SJSA1 (cell line): ENCODE measurements at places on chromosomes 2 and 18. TPM values are rescaled to one million over a fixed set of nuclear protein-coding genes. Genes with fewer than 3 reads are reported as not detected.

DNA sequence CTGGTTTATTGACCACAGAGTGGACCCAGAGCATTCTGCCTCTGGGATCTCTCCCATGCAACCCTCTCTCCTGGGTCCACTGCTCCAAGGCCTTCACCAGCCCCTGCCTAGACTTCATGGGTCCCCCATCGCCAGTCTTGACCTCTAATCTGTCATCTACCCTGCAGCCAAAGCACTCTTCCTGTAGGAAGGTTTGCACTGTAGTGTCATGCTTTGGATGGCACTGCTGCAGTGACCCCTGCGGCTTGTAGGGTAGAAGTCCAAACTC is 41.7 kb downstream of the MYO7B start:
- H3K4me3 ChIP-seq, result no peak overlapping the region
- H3K27me3 ChIP-seq, result no peaks in the 10 kb centered on the region
- no peaks in the 10 kb centered on the region for H3K36me3 ChIP-seq
- H3K4me1 ChIP-seq, result no peaks in the 10 kb centered on the region; the same call in 1 of the 2 replicates
- no peak for DNase-seq
- H3K27ac ChIP-seq, result no peak overlapping the region

CDKL4 gene
- total RNA-seq, result 0.34 and 0.85 TPM in 2 replicates

DNA sequence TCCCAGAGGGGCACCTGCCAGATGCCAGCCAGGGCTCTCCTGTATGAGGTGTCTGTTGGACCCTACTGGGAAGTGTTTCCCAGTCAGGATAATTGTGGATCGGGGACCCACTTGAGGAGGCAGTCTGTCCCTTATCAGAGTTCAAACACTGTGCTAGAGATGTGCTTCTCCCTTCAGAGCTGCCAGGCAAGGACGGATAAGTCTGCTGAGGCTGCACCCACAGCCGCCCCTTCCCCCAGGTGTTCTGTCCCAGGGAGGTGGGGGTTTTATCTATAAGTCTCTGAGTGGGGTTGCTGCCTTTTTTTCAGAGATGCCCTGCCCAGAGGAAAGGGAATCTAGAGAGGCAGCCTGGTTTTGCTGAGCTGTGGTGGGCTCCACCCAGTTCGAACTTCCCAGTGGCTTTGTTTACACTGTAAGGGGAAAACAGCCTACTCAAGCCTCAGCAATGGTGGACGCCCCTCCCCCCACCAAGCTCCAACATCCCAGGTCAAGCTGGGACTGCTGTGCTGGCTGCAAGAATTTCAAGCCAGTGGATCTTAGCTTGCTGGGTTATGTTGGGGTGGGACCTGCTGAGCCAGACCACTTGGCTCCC is 324.0 kb upstream of the SETBP1 start:
- H3K27me3 ChIP-seq, result no peaks in the 10 kb centered on the region
- no peak overlapping the region for H3K27ac ChIP-seq
- no peak for DNase-seq
- no peaks in the 10 kb centered on the region for H3K36me3 ChIP-seq
- H3K4me1 ChIP-seq, result no peaks in the 10 kb centered on the region
- no peak overlapping the region for H3K4me3 ChIP-seq

PID1 gene
- 0.18 and 2.1 TPM in 2 replicates for total RNA-seq

DNA sequence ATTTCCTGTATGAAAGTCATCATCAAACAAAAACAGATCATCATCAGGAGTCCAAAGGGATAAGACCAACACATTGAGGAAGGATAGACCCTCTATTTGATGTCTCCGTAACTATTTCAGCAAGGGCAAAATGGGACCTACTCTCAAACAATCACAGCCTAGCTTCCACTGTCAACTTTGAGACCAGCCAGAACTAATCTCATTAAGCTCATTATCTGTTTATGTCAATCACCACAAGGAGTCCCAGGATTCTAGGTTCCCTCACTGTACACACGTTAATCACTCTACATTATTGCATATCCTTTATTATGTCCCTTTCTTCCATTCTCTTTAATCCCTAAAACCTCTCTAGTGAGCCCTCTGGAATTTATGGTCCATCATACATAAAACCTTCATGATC is 370.3 kb upstream of the LINC00305 start:
- H3K4me1 ChIP-seq, result no peaks in the 10 kb centered on the region
- DNase-seq, result no peak
- no peaks in the 10 kb centered on the region for H3K36me3 ChIP-seq

DNA sequence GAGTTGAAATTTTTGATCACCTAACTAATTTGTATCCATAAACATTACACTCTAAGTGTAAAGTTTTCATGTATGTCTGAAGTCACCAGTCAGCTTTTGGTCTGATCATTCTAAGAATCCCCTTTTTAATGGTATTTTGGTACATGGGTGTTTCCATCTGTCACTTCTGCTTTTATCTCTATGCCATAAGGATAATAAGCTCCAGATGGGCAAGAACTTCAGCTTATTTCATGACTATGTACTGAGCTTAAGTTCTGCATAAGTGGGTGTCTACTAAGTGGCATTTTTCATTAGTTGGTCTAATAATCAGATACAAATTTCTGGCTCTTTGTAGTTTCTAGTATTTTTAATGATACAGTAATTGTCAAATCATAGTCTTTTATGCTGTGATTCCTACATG is 20.4 kb downstream of the UBXN4 start:
- DNase-seq, result no peak
- no peak overlapping the region for H3K27ac ChIP-seq
- no peak overlapping the region for H3K4me3 ChIP-seq
- no peaks in the 10 kb centered on the region for H3K27me3 ChIP-seq
- peaks cover 92% of the 10 kb centered on the region for H3K36me3 ChIP-seq

DNA sequence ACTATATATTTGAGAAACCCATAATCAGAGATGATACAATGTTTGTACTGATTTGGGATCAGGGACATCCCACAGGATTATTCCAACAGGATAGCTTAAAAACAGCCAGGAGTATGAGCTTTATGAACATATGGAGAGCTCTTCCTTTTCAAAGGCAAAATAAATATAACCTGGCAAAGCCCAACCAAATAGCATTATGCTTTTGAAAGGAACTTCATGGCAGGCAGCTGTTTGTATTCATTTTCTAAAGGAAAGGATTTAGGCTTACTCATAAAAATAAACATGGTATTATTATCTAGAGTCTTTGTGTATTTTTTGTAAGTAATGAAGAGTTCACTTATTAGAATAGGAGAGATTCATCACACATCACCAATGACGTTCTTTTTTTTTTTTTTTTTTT is 44.4 kb downstream of the CCDC195 start:
- H3K27me3 ChIP-seq, result no peaks in the 10 kb centered on the region
- no peak overlapping the region for H3K27ac ChIP-seq
- H3K36me3 ChIP-seq, result no peaks in the 10 kb centered on the region
- no peak overlapping the region for H3K4me3 ChIP-seq
- DNase-seq, result no peak

GRCh38 chr18:50410894-50411293 is 36.0 kb downstream of the SKA1 start:
- H3K4me3 ChIP-seq, result no peak overlapping the region
- no peaks in the 10 kb centered on the region for H3K4me1 ChIP-seq
- DNase-seq, result no peak
- H3K27me3 ChIP-seq, result peaks cover 37% of the 10 kb centered on the region

DNA sequence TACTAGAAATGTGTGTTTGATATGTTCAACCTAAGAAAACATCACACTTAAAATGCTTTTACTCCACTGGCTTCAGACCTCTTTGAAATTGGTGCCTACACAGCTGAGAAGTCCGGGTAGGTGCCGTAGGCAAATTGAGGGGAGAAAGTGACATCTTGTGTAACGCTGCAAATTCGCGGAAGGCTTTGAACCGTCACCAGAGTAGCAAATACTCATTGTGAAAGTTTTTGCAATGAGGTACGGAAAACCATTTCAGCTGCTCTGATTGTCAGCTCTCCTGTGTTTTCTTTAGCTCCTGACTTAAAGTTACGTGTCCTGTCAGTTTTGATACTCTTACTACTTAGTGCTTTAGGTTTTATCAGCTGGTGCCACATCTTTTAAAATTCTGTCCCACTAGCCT is 224.5 kb downstream of the FAM210A start:
- peaks cover 7% of the 10 kb centered on the region for H3K27me3 ChIP-seq
- H3K4me1 ChIP-seq, result no peaks in the 10 kb centered on the region
- H3K4me3 ChIP-seq, result no peak overlapping the region
- H3K27ac ChIP-seq, result no peak overlapping the region
- H3K36me3 ChIP-seq, result no peaks in the 10 kb centered on the region
- DNase-seq, result no peak

DNA sequence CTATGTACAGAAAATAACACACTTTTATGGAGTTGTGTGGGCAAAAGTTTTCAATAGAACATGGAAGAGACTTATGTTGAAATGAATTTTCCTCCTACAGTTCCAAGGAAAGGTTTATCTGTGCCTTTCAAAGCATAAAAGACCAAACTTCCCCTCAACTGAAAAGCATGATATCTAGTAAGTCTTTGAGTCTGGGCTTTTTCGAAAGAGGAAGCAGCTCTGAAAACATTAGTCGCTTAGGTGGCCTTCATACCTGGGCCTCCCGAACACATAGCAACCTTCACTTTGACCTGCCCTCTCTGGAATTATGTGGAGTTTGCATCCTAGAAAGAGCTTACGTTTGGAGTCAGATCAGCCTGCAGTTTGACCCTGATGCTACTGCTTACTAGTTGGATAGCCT is 4.8 kb upstream of the CAPN14 start:
- H3K36me3 ChIP-seq, result no peaks in the 10 kb centered on the region
- no peak overlapping the region for H3K4me3 ChIP-seq
- H3K27ac ChIP-seq, result no peak overlapping the region
- peaks cover 37% of the 10 kb centered on the region for H3K27me3 ChIP-seq
- no peaks in the 10 kb centered on the region for H3K4me1 ChIP-seq

NGEF gene
- 9.3 and 13.8 TPM in 2 replicates for total RNA-seq
